ENCODE measurements at places on chromosomes 12 and 14. TPM values are rescaled to one million over a fixed set of nuclear protein-coding genes. Genes with fewer than 3 reads are reported as not detected.

DNA sequence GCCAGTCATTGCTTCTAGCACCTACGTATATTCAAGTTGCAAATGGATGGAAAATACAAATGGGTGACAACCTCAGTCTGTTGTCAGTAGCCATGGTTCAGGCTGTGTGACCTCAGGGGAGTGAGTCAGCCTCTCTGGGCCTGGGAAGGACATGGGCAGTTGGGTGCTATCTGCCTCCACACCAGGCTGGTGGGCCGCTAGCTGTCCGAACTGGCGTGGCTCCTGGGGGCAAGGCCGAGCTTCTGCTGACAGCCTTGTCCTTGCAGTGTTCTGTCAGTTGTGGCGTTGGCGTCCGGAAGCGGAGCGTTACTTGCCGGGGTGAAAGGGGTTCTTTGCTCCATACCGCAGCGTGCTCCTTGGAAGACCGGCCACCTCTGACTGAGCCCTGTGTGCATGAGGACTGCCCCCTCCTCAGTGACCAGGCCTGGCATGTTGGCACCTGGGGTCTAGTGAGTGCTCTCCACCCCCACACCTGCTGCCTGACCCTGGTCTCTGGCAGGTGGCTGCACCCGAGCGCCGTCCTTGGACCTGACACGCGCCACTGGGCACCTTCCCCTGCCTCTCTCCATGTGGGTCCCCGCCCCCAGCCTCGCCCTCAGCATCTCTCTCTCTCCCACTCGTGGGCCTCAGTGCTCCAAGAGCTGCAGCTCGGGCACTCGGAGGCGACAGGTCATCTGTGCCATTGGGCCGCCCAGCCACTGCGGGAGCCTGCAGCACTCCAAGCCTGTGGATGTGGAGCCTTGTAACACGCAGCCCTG, 17.1 kb downstream of the PAPLN start:
- no peak for DNase-seq

DNA sequence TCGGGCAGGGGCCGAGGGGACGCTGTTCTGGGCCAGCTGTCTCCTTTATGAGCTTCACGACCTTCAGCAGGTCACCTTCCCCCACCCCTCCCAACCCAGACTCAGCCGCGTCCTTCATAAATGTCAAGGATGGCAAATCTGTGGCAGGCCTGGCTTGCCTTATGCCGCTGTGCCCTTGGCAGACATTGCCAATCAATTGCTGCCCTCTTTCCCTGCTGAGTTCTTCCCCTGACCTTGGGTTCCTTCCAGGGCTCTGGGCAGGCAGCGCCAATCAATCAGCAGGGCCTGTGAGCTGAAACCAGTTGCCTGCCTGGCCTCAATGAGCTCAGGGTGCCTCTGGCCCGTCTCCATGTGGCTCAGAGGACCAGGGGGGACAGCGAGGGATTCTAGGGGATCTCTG, 7.7 kb downstream of the FAM222A start:
- DNase-seq: no peak

GRCh38 chr14:103973354-103973753, 31.0 kb upstream of the RD3L start:
- DNase-seq: no peak

DNA sequence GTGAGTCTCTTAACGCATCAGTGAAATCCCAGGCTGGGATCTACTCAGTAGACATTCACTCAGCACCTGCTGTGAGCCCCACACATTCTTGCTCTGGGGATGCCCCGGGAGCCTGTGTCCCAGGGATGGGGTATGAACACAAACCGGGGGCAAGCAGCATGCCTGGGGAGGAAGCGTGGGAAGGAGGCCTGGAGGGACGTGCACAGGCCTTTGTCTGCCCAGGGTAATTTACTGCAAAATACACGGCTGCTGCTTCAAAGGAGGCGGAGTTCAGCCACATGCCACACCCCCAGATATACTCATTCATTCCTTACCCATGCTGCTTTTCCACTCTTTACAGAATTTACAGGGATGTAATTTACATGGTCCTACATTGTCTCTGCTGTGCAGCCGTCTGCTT, 187.8 kb downstream of the ADGRD1 start:
- DNase-seq: no peak

GRCh38 chr14:50501642-50502041, 30.7 kb downstream of the MAP4K5 start:
- no peak for DNase-seq

GRCh38 chr12:5914387-5915149, 30.5 kb downstream of the ANO2 start:
- DNase-seq: no peak

KRT86 gene
- not detected for total RNA-seq

PAH gene
- 1.2 TPM for total RNA-seq

GRCh38 chr14:104552738-104553125, 26.8 kb upstream of the C14orf180 start:
- no peak for DNase-seq

GRCh38 chr12:6167327-6168280, 32.6 kb upstream of the CD9 start:
- peak; percentile 71 for DNase-seq

Data from right cardiac atrium (tissue), 5 donors.